ENCODE measurements at places on chromosomes 6 and 20.

GRCh38 chr6:125444006-125444923 is 142.5 kb upstream of the HDDC2 start:
- no peak for DNase-seq

- DNase-seq, result no peak
These were observed 15.6 kb upstream of the CBFA2T2 start for GRCh38 chr20:33474097-33474873.

DNA sequence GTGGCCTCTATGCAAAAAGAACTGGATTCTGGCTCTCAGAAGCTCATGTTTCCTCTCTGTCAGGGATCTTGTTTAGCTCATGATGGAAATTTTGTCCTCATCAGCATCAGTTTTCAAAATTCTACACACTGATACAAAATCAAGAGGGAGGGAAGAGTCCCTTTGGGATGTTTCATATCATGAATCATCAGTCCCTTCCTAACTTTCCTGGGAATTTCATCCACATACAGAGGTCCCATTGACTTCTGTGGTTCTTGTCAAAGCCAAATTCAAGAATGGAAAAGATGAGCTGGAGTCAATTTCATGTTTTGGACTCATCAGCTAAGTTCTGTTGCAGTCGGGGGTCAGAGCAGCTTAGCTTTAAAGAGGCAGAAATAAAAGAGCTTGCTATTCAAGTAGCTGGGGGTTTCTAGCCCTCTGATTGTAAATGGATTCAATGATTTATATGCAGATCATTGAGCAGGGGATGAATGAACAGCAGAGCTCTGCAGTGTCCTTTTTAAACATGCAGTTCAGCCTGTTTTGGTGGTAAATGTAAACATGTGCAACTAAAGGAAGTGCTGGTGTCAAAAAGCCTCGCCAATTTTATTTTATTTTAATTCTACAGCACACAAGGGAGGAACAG is 21.3 kb upstream of the TMEM14A start:
- DNase-seq, result no peak

GRCh38 chr6:138593909-138594757 is 94.8 kb upstream of the NHSL1 start:
- no peak for DNase-seq

GRCh38 chr6:96059586-96059985 is 43.8 kb downstream of the FUT9 start:
- DNase-seq, result no peak

GRCh38 chr6:56005426-56005825 is 130.0 kb upstream of the BMP5 start:
- no peak for DNase-seq

GRCh38 chr6:75220357-75220756 is 14.5 kb upstream of the COL12A1 start:
- DNase-seq, result no peak

DNA sequence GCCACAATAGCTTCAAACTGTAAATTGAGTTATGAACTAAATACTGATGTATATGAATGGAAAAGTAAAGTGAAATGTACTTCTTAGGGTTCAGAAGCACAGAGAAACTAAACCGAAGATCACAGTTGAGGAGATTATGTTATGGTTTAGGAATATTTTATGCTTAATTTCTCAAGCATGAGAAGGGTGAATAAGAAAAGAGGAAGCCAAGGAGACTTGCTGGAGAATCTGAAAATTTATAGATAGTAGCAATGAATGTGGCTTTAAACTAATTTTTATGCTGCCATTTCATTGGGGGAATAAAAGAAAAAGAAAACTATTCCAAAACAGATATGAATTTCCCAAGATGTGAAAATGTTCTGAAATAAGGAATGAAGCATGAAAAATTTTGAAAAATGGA is 5.6 kb downstream of the ANKS1A start:
- DNase-seq, result no peak

GRCh38 chr6:4585682-4586468 is 190.3 kb upstream of the CDYL start:
- DNase-seq, result no peak

- DNase-seq, result no peak
These were observed 262.3 kb downstream of the TBC1D7 start for GRCh38 chr6:13066050-13066449.

DNA sequence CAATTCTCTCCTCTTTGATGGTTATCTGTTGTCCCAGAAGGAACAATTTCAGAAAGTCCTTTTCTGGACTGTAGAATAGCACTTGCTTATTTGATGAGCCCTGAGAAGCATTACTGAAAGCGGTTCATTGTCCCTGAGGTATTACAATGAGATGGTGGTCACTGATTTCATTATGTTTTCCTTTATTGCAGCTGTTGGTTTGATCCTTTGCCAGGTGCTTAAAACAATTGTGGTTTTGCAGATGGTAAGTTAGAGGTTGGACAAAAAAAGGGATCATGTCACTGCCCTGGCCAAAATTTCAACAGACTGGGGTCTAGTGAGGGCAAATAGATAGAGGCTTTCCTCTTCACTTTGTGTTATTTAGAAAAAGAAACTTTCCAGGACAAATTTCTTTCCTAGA is 61.9 kb downstream of the ESR1 start:
- no peak for DNase-seq

- no peak for DNase-seq
These were observed 10.0 kb upstream of the ELMO2 start for GRCh38 chr20:46416421-46416820.

GRCh38 chr6:167495506-167496401 is 170.9 kb downstream of the TTLL2 start:
- no peak for DNase-seq

GRCh38 chr6:45691426-45691825 is 313.7 kb upstream of the SUPT3H start:
- no peak for DNase-seq

DNA sequence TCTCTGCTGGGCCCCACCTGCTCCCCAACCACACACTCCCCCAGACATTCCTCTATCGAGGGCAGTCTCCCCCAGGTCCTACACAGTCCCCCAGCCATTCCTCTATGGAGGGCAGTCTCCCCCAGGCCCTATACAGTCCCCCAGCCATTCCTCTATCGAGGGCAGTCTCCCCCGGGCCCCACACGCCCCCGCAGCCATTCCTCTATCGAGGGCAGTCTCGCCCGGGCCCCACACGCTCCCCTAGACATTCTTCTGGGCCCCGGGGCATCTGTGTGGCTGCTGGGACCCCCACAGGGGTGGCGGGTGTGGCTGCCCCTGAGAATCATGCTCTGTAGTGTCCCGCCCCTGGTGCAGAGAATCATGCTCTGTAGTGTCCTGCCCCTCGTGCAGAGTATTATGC is 43.6 kb upstream of the BHLHE23 start:
- DNase-seq, result no peak

DNA sequence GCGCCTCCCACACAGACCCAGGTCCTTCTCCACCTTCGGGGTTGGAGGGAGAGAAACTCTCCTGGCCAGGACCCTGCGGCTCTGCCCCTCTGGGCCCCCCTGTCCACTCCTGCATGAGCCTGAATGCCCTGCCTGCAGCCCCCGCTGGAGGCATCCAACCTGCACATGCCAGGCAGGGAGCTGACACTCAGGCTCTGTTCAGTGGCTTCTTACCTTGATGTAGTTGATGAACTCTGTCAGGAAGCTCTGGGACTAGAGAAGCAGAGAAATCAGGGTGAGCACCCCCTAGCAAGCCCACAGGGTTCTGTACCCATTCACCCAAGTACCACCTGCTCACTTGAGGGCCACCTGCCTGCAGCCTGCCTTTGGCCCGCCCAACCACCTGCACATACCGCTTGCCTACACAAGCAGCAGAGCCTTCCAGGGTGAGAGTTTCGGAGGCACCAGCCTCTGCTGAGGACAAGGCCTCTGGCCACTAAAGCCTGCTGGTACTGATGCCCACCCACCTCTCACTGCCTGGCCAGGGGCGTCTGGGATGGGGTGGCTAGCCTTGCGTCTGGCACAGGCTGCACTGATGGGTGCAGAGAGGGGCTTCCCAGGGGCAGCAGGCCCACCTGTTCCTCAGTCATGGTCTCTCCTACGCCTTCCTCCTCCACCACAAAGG is 9.7 kb downstream of the DDRGK1 start:
- no peak for DNase-seq

- DNase-seq, result no peak
These were observed 16.9 kb upstream of the SRSF3 start for GRCh38 chr6:36577301-36577700.

- DNase-seq, result peak; percentile 50
These were observed 897 bp downstream of the CHD6 start for GRCh38 chr20:41617059-41617901.

- DNase-seq, result no peak
These were observed 26.8 kb downstream of the ZBTB9 start for GRCh38 chr6:33481192-33481591.

- no peak for DNase-seq
These were observed 4.0 kb upstream of the ADGRF5 start for GRCh38 chr6:46925563-46926253.

DNA sequence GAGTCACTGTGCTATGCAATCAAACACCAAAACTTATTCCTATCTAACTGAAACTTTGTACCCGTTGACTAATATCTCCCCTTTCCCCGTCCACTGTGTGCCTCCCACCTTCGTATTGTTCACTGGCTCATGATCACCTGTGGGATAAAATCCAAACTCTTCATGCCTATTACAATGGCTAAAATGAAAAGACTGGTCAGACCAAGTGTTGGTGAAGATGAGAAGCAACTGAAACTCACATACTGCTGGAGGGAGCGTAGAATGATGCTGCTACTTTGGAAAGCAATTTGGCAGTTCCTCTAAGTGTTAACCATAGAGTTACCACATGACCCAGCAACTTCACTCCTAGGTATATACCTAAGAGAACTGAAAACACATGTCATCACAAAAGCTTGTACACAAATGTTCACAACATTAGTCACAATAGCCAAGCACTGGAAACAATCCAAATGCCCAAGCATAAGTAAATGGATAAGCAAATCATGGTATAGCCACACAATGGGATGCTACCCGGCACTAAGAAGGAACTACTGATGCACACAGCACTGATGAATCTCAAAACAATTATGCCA is 13.1 kb downstream of the RPS10 start:
- no peak for DNase-seq

- no peak for DNase-seq
These were observed 32.7 kb downstream of the TGM2 start for GRCh38 chr20:38132156-38132909.

- no peak for DNase-seq
These were observed 15.8 kb upstream of the FOXC1 start for GRCh38 chr6:1593958-1594314.

- DNase-seq, result no peak
These were observed 124.1 kb upstream of the RIN2 start for GRCh38 chr20:19633985-19634384.

- DNase-seq, result no peak
These were observed 27.6 kb upstream of the LY86 start for GRCh38 chr6:6560909-6561308.

- no peak for DNase-seq
These were observed 11.0 kb upstream of the TPD52L1 start for GRCh38 chr6:125142618-125143017.

DNA sequence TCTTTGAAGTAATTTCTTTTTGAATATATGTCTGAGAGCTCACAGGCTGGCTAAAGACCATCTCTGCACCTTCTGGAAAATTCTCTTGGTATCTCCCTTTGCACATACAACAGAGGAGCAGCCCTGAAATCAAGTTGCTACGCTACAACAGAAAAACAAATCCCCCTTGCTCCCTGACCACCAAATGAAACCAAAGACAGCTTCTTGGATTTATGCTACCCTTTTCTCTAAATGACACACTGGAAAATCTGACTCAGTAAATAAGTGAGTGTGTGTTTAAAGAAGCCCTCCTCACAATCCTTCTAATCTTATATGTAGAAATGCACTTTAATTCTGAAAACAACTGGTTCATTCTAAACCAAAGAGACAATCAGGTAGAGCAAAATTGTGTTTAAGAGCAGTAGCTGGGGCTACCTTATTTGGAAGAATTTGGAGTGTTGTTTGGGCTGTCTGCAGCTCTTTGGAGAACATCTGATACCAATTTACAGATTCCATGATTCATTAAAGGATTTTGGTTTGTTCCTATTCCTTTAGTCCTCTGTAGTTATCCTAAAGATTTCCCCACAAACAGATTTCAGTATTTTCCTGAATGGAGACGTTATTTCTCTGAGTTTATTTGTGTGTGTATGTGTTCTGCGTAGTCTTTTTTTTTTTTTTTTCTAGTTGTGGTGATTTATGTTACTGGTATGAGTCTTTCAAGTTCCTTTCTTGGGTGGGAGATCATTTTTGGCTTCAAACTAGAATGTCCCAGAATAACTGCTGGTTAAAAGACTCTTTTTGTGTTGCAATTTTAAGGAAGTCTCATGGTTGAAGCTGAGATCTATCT is 36.4 kb upstream of the UTRN start:
- no peak for DNase-seq

DNA sequence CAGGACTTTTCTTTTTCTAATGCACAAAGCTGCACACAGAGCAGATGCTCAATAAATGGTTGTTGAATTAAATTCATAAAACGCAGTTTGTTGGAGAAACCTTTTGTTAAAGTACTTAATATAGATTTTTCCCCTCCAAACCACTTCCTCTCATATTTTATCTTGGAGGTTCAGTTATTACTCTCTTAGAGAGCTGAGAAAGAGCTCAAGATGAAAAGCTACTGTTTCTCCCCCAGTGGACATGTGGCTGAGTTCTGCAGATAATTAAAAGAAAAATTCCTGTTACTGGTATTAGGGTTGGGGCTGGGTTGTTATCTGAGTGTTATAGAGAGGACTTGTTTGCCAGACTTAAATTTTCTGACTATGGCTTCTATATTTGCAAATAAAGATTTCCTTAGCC is 294.0 kb downstream of the TBC1D7 start:
- no peak for DNase-seq

DNA sequence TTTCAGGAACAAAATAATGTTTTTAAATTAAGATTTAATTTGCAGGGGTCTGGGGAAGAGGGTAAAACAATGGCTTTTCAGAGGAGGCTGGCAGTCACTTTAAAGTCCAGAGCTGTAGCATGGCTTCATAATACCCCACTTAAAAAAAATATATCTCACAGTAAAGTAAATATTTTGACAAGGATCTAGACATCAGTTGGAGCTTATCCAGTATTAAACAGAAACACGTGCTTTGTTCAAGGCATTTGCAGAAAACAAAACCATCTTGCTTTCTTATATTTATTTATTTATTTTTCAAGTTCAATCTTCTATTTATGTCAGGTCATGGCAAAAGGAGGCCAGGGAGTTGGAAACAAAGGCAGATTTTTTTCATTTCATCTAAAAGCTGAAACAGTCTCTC is 53.3 kb upstream of the PRL start:
- DNase-seq, result no peak

- DNase-seq, result no peak
These were observed 12.1 kb upstream of the MRPS18A start for GRCh38 chr6:43699564-43700186.

GRCh38 chr6:79868098-79868722 is 79.1 kb downstream of the ELOVL4 start:
- no peak for DNase-seq

GRCh38 chr20:57883761-57884160 is 173.9 kb upstream of the PMEPA1 start:
- DNase-seq, result no peak

- DNase-seq, result no peak
These were observed 15.1 kb downstream of the SRSF6 start for GRCh38 chr20:43472671-43473380.

- no peak for DNase-seq
These were observed 13.4 kb downstream of the PLCB1 start for GRCh38 chr20:8145246-8146168.

- peak; percentile 27 for DNase-seq
These were observed 16.5 kb downstream of the NCOA7 start for GRCh38 chr6:125807293-125807692.

- DNase-seq, result no peak
These were observed 13.4 kb downstream of the COL9A3 start for GRCh38 chr20:62830251-62830650.
